ENCODE measurements at places on chromosomes 12 and 14. TPM values are rescaled to one million over a fixed set of nuclear protein-coding genes. Genes with fewer than 3 reads are reported as not detected.

DNA sequence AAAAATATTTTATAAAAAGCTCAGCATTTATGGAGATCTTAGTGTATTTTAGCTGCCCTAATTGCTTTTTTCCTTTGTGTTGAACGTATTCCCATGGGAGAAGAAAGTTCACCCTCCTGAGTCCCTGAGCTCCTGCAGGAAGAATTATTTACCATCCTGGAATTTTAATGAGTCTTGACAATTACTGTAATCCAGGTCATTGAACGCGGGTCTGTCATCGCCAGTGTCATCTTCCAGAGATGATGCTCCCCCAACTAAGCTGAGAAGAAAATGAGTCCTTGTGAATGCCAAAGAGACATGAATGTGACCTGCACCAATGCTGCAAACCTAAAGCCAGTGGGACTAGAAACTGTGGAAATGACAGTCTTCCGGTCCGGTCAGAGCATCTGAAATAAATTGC, 129.5 kb downstream of the FBXL14 start:
- DNase-seq = no peak

GRCh38 chr12:56007564-56008559, 10.8 kb downstream of the SUOX start:
- peak; percentile 69 for DNase-seq

- no peak for DNase-seq
Measured at GRCh38 chr12:27973487-27973890, 956 bp upstream of the PTHLH start.

DNA sequence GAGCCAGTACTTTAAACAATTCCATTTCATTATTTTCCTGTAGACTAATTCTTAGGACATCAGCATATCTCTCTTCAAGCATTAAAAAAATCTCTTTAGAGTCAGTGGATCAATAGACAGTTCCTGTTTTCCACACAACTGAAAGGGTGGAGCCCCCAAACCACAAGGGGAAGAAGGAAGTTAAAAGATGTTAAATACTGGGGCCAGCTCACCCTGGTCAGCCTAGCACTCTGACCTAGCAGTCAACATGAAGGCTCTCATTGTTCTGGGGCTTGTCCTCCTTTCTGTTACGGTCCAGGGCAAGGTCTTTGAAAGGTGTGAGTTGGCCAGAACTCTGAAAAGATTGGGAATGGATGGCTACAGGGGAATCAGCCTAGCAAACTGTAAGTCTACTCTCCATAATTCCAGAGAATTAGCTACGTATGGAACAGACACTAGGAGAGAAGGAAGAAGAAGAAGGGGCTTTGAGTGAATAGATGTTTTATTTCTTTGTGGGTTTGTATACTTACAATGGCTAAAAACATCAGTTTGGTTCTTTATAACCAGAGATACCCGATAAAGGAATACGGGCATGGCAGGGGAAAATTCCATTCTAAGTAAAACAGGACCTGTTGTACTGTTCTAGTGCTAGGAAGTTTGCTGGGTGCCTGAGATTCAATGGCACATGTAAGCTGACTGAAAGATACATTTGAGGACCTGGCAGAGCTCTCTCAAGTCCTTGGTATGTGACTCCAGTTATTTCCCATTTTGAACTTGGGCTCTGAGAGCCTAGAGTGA, at the start of gene LYZ:
Gene LYZ, plus strand, starts transcription at position 220 of the 777 bp plus-strand sequence. Its CDS starts 28 bp downstream, at position 248.
- no peak for DNase-seq

DNA sequence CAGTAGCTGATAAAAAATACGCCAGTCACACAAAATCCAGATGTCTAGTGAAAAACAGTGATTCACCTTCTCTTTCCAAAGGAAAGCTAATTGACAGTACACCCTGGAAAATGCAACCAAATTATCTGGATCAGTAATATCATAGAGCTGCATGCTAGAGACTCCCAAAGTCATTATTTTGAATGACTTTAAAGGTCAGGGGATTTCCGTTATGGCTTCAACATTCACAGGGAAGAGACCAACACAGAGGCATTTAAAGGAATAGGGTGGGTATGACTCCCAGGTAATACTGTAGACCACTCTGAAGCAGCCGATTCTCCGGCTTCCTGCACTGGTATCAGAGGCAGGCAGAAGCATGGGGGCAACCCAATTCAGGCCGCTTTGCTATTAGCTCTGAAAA, 190.4 kb downstream of the STXBP6 start:
- DNase-seq = no peak

DNA sequence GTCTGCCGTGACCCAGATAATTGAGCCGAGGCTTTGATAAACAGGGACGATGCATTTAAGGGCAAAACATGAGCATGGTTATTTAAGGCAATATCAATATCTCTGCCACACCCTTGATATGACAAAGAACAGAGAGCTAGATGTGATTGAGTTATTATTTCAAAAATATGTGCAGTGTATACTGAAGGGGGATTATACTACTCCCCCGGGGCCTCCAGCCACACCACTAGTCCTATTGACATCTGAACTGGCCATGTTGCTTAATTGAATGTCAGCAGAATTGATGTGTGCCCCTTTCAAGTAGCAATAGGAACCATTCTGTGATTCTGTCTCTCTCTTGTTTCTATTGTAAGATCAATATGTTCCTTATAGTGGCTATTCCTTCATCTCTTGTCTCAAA, 794.8 kb upstream of the SEL1L start:
- DNase-seq = no peak

Gene VPS29
- total RNA-seq = 96.3 TPM
